ENCODE measurements at places on chromosomes 2 and 18. TPM values are rescaled to one million over a fixed set of nuclear protein-coding genes. Genes with fewer than 3 reads are reported as not detected.
A peak's percentile ranks its signal among the peaks of the same experiment; 100 is the strongest.

Gene SETBP1
- 12.4 TPM for total RNA-seq

Gene SLC5A7
- total RNA-seq: 0.05 TPM

Gene FAM237A
- total RNA-seq: not detected

Gene SGPP2
- total RNA-seq: 0.20 TPM

Gene STAT4
- total RNA-seq: 1.6 TPM

Gene TFCP2L1
- total RNA-seq: 0.05 TPM

Gene CCDC68
- 2.2 TPM for total RNA-seq

DNA sequence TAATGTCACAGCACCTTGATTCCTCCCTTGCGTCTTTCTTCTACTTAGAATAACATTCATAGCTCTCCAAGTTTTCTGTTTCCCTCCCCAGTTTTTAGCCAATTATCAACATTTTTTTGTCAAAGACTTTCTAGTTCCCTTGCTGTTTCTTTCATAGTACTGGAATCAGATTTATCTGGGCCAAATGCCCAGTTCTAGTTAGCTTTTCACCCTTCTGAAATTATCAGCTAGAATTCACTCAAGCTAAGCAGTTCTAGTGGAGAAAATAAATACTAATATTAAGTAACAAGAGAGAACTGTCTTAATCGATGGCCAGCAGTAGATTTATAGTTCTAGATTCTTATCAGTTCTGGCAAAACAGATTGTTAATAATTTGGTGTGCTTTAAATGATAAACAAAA lies 36.2 kb downstream of the EFEMP1 start:
- no peaks in the 10 kb centered on the region for H3K36me3 ChIP-seq
- peak; percentile 51 for DNase-seq
- no peak overlapping the region for H3K4me3 ChIP-seq
- H3K4me1 ChIP-seq: peaks cover 47% of the 10 kb centered on the region

DNA sequence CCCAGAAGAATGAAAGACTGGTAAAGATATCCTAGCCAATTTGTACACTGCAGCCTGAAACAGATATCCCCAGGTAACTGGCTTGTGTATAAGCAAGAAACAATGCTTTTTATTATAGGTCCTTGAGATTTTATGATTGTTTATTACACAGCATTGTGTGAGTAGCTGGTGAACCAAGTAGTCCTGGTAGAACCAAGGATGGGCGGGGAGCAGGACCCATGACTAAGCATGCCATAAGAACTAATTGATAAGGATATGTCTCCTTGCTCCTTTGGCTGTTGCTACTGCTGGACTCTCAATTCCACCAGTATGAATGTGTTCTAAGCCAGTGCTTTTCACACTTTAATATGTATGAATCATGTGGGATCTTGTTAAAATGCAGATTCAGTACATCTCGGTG lies 12.3 kb upstream of the ALMS1 start:
- no peak overlapping the region for H3K27ac ChIP-seq
- H3K4me3 ChIP-seq: no peak overlapping the region
- no peaks in the 10 kb centered on the region for H3K36me3 ChIP-seq
- no peak for DNase-seq

DNA sequence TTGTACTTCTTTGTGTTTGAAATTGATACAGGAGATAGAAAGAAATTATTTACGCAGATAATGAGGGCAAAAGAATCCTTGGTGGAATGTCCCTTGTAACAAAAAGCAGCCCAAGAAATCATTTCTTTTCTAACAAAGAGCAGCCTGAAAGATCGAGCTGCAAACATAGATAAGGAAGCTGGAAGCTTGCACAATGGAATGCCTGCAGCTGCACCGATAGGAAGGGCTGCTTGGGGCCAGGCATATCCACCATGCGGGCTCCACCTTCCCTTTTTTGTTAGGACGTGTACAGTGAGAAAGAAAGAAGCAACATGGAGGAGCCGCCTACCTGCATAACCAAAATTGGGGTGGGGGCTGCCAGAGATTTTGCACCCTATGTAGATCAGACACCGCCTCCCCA lies 568.7 kb downstream of the METTL4 start:
- H3K36me3 ChIP-seq: no peaks in the 10 kb centered on the region
- no peaks in the 10 kb centered on the region for H3K27me3 ChIP-seq
- H3K27ac ChIP-seq: no peak overlapping the region
- no peak overlapping the region for H3K4me3 ChIP-seq
- no peaks in the 10 kb centered on the region for H3K4me1 ChIP-seq

- DNase-seq: peak; percentile 94
- peaks cover 3% of the 10 kb centered on the region for H3K36me3 ChIP-seq
- no peak overlapping the region for H3K4me3 ChIP-seq
- H3K27ac ChIP-seq: peak overlapping the region; percentile 45
Measured at GRCh38 chr2:66481100-66481549, 46.2 kb downstream of the MEIS1 start.

GRCh38 chr2:128986026-128986715 lies 667.5 kb upstream of the HS6ST1 start:
- peak; percentile 46 for DNase-seq
- H3K36me3 ChIP-seq: no peaks in the 10 kb centered on the region
- H3K27me3 ChIP-seq: no peaks in the 10 kb centered on the region
- H3K4me3 ChIP-seq: no peak overlapping the region
- no peak overlapping the region for H3K27ac ChIP-seq

GRCh38 chr18:11498821-11499220 lies 110.6 kb upstream of the SLC35G4 start:
- peak; percentile 63 for DNase-seq
- H3K4me3 ChIP-seq: no peak overlapping the region
- no peaks in the 10 kb centered on the region for H3K36me3 ChIP-seq
- peaks cover 27% of the 10 kb centered on the region for H3K4me1 ChIP-seq
- no peak overlapping the region for H3K27ac ChIP-seq

GRCh38 chr18:54532962-54533361 lies 58.1 kb upstream of the DYNAP start:
- H3K4me3 ChIP-seq: no peak overlapping the region
- no peaks in the 10 kb centered on the region for H3K4me1 ChIP-seq
- H3K27ac ChIP-seq: no peak overlapping the region
- no peaks in the 10 kb centered on the region for H3K36me3 ChIP-seq
- DNase-seq: no peak

- H3K27me3 ChIP-seq: no peaks in the 10 kb centered on the region
- H3K27ac ChIP-seq: no peak overlapping the region
- no peak for DNase-seq
- peaks cover 2% of the 10 kb centered on the region for H3K4me1 ChIP-seq
- no peaks in the 10 kb centered on the region for H3K36me3 ChIP-seq
- no peak overlapping the region for H3K4me3 ChIP-seq
Measured at GRCh38 chr18:57547260-57547659, 39.2 kb downstream of the FECH start.

DNA sequence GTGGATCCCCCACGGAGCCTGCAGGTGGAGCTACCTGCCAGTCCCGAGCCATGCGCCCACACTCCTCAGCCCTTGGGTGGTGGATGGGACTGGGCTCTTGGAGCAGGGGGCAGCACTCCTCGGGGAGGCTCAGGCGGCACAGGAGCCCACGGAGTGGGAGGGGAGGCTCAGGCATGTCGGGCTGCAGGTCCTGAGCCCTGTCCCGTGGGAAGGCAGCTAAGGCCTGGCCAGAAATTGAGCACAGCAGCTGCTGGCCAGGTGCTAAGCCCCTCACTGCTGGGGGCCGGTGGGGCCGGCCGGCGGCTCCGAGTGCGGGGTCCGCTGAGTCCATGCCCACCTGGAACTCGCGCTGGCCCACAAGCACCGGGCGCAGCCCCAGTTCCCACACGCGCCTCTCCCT lies 91.7 kb upstream of the ACVR1 start:
- H3K4me1 ChIP-seq: no peaks in the 10 kb centered on the region
- no peak overlapping the region for H3K27ac ChIP-seq
- H3K27me3 ChIP-seq: no peaks in the 10 kb centered on the region
- no peak for DNase-seq
